ENCODE measurements at places on chromosomes 11 and 22.

GRCh38 chr22:35995772-35996171 is 32.9 kb downstream of the RBFOX2 start:
- no peak for DNase-seq

GRCh38 chr11:131691181-131692041 is 321.0 kb downstream of the NTM start:
- DNase-seq, result no peak

DNA sequence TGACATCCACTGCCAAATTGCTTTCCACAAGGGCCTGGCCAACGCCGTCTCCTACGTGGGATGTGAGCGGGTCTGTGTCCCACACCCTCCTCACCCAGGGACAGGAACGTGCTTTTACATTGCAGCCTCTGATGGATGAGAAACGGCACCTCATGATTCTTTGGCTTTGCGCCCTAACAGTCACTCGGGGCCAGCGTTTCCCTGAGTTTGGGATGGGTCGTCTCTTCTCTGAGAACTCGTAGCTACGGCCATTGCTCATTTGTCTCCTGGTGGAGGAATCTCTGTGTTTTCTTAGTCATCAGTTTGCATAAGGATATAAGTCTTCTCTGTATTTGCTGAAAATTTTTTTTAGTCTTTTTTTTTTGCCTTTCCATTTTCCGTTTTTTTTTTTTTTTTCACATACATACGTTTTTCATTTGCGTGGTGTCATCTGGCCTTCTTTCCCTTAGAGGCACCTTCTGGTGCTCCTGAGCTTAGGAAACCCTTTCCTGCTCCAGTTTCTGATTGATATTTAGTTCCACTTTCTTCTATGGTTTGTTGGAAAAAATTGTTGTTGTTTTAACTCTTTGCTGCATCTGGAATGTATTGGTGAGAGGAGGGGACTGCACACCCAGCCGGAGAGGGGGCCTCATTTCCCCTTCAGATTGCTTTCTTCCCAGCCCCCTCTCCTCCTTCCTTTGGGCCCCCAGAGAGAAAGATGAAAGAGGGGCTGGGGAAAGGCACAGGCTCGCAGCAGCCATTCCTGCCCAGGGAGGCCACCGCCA is 12.0 kb downstream of the TNNT3 start:
- no peak for DNase-seq

DNA sequence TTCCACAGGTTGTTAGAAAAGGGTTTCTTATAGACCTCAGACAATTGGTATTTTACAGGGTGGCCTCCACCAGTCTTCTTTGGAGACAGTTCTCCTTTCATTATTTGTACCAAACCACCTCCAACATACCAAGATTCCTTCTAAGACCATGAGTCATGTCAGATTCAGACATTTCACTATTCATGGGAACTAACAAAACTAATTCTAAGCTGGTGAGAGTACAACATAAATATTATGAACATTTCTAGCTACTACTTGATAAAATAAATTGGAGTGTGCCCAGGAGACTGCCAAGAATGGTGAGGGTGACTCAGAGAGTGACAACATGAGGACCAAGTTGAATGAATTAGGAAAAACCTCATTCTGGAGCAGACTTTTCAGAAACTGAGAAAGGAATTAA is 494.6 kb upstream of the LRRC4C start:
- no peak for DNase-seq

GRCh38 chr22:32752326-32752725 is 49.2 kb upstream of the TIMP3 start:
- no peak for DNase-seq

- no peak for DNase-seq
These were observed 109.4 kb downstream of the KCNQ1OT1 start for GRCh38 chr11:2590131-2590964.

DNA sequence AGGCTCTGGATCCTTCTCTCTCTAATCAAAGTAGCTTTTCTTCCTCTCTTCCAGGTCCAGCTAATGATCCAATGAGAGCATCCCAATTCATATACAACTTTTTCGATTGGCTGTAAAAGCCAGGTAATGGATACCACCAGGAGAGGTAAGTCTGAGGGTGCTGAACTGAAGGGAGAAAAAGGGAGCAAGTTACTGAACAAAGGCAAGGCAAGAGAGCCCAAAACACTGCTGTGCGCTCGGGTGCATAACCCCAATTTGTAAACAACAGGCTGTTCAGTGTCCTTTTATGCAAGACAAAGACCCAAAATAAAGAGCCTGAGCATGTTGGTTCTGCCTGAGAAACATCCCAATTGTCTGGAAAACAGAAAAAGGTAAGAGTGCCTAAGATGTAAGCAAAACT is 260.1 kb downstream of the DCDC1 start:
- DNase-seq, result no peak

- no peak for DNase-seq
These were observed 160.7 kb downstream of the SOX6 start for GRCh38 chr11:16195651-16196050.

GRCh38 chr11:15148169-15148568 is 33.4 kb downstream of the INSC start:
- no peak for DNase-seq
